ENCODE measurements at places on chromosomes 11 and 22.

DNA sequence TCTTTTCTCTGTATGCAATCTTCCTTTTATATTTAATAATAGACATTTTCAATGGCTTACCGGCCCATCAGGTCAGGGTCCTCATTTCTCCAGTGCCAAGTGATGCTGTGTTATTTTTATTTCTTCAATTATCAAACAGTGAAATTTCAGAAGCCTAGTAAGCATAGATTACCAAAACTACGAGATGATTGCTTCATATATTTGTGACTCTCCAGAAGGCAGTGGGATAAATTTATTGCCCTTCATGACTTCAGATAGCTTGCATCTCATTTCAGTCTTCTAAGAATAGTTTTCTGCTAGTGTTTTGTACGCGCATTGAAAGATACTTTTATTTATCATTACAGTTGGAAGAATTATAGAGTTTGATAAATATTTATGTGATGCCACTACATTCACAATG lies 139.6 kb downstream of the FAT3 start:
- no peak for DNase-seq

DNA sequence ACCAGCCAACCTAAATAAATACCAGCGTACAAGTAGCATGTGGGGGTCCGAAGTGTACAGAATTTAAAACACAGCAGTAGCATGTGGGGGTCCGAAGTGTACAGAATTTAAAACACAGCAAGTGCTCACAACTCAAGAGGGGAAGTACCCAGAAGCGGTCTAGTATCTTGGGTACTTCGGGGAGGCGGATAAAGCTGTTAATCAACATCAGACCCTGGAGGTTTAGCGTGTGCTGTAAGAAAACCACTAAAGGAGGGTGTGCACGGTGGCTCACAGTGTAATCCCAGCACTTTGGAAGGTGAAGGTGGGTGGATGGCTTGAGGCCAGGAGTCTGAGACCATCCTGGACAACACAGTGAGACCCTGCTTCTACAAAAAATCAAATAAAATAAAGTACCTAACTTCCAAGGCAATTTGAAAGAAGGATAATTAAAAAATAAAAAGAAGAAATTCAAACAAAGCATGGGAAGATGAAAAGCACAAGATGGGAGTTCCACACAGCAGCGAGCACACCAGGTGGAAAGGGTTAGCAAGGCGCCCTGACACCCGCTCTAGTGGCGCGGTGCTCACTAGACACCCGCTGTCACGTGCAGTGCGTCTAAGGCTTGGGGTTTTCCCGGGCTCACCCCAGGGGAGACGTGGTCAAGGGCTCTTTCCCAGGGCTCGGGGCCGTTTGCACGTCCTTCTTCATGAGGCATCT lies 35.0 kb upstream of the MOB2 start:
- peak; percentile 61 for DNase-seq

DNA sequence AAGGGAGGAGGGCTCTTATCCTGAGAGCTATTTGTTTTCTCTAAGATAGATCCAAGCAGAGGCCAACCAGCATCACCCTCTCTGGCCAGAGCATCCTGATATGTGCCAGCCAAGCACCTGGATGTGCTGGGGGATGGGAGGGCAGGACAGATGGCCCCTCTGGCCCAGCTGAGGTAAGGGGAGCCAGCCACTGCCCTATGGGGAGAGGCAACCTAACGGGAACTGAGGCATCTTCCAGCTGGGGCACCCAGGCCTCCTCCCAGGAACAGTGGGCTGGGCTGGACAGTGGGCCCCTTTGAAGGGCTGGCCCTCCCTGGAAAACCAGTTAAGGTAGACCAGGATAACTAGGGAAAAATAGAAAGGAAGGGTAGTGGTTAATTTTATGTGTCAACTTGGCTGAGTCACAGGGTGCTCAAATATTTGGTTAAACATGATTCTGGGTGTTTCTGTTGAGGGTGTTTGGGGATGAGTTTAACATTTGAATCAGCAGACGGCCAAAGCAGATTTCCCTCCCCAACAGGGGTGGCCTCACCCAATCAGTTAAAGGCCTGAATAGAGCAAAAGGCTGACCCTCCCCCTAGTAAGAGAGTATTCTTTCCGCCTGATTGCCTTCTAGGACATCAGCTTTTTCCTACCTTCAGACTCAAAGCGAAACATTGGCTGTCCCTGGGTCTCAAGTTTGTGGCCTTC lies 595.1 kb downstream of the BUD13 start:
- DNase-seq = no peak

- no peak for DNase-seq
Measured at GRCh38 chr22:38455076-38455529, at the start of gene KCNJ4. Gene KCNJ4 (minus strand): TSS chr22:38455199. CDS start chr22:38428132, 27,067 bp downstream.
